ENCODE measurements at places on chromosomes 5 and 9.

DNA sequence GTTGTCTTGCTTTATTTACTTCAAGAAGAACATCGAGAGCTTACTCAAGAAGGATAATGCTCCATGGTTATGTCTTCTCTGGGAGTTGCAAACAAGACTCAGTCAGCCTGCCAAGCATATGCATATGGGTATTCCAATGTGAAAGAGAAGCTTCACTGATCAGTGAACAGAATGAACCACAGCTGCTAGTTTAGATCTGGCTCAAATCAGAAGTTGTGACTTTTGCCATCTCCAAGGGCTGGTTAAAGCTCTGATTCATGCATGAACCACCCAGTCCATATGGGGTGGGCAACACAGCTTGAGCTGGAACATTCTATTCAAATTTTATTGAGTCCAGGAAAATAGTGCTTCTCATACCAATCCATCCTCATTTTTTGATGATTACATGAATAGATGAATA, 50.0 kb downstream of the ATPSCKMT start:
- DNase-seq, result no peak

DNA sequence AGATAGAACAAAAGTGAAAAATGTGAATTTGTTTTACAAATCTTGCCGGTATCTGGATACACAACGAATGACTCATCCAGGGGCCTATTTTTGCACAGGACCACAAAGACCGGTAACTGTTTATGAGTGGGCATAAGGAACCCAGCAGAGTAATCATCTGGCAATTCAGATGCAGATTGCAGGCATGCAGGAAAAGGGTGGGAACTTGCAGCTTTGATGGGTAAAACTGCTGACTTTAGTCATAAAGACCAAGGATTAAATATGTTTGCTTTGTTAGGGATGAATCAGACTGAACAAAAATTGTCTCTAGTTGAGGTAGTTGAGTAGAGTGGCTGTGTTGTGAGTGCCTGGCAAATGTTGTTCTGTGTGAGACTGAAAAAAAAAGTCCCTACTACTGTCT, 309.6 kb upstream of the CCNH start:
- no peak for DNase-seq

GRCh38 chr5:173567548-173567947, 48.9 kb downstream of the BOD1 start:
- no peak for DNase-seq

GRCh38 chr9:128603697-128604096, 51.3 kb downstream of the SPTAN1 start:
- DNase-seq, result no peak

DNA sequence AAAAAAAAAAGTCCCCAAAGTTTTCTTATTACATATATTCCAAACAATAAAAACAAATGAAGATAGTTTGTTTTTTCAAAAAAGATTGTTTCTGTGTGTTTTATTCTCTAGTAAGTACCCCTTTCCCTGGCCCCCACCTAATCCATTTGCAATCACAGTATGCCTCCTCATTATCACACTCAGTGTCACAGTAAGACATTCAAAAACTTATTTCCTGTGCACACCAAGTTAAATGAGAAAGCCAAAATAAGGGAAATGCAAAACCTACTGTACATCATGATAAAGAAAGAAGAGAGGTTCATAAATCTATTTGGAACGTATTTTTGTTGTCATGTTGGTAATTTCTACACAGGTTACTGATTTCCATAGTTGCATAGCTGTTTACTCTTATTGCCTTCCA, 62.3 kb downstream of the ST8SIA4 start:
- no peak for DNase-seq

GRCh38 chr9:132169672-132170392, 8.0 kb downstream of the NTNG2 start:
- no peak for DNase-seq
